Spleen (tissue), 13 donors: ENCODE measurements at places on chromosomes 5 and 9. TPM values are rescaled to one million over a fixed set of nuclear protein-coding genes. Genes with fewer than 3 reads are reported as not detected.

Gene PKN3
- total RNA-seq, result 5.6 TPM

Gene DDX4
- total RNA-seq, result not detected

Gene BNC2
- 2.8 TPM for total RNA-seq

DNA sequence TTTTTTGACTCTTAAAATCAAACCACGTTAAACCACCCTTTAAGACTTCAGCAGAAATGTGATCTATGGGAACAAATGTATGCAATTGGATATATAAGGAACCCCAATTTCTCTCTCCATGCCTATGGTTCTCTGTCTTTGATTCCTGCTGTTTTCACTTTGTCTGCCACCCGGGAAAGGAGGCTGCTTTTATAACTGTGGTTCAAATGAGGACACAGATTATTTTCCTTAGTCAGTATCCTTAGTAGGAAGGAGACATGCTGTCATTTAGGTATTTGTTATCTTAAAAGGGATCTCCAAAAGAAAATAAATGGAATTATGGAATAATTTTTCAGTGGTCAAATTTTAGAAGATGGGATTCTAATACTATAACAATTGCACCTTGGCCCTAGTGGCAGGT is 176.1 kb upstream of the NREP start:
- H3K27me3 ChIP-seq, result no peaks in the 10 kb centered on the region
- no peaks in the 10 kb centered on the region for H3K4me1 ChIP-seq
- no peak for DNase-seq
- no peak overlapping the region for H3K27ac ChIP-seq
- no peak overlapping the region for H3K4me3 ChIP-seq

DNA sequence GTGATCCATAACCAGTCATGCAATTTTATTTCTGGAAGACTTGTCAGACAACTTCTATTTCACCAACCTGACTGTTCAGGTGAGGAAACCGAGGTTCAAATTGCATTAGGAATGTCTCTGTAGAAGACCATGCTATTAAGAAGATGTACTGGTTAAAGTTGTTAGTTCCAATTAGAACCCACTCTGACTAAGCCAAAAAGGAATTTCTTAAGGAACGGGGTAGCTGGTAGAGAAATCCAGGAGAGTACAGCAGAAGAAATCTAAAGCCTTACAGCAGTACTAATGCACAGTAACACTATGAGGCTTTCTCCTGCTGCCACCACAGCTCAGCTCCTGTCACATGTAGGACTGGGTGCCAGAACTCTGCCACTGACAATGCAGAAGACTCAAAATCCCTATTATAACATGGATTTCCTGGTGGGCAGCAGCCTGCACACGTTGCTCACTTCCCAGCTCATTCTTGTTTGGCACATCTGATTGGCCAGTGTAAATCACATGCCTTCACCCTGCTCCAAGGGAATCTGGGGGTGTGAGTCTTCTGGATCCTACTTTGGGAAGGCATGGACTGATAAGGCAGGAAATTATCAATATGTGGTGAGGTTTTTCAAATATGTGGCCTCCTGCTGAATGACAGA is 37.1 kb downstream of the CAST start:
- DNase-seq, result no peak
- H3K4me3 ChIP-seq, result no peak overlapping the region
- peaks cover 39% of the 10 kb centered on the region for H3K4me1 ChIP-seq

GRCh38 chr5:10536931-10537579 is 26.8 kb upstream of the ANKRD33B start:
- H3K27me3 ChIP-seq, result peaks cover 12% of the 10 kb centered on the region
- H3K36me3 ChIP-seq, result no peaks in the 10 kb centered on the region
- H3K27ac ChIP-seq, result no peak overlapping the region
- no peak for DNase-seq
- H3K4me3 ChIP-seq, result peak overlapping the region; percentile 5

DNA sequence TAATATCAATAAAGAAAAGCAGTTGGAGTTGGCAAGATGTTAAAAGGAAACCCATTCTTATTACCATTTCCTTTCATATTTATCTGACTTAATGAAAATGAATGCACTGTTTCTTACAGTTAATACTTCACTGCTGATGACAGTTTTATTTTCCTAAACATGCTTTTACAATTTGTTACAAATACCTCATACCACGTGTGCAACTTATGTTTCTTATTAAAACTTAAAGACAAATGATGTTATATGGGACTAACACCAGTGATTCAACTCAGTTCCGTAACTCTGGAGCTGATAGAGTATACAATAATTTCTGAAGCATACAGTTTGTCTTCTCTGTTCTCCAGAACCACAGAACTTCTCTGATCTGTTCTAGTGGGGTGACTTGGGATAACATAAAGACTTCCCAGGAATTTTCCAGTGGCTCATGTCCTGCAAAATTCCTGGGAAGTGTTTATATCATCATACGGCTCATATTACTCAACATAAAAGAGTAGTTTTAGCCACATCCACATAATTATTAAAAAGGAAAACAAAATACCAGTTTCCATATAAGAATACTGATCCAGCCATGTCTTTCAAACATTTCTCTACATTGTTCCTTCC is 1259.0 kb upstream of the C9orf72 start:
- no peak overlapping the region for H3K4me3 ChIP-seq
- DNase-seq, result no peak
- no peaks in the 10 kb centered on the region for H3K27me3 ChIP-seq
- no peaks in the 10 kb centered on the region for H3K4me1 ChIP-seq

GRCh38 chr9:76866689-76867088 is 39.2 kb downstream of the PRUNE2 start:
- H3K27me3 ChIP-seq, result no peaks in the 10 kb centered on the region
- H3K4me3 ChIP-seq, result no peak overlapping the region
- no peaks in the 10 kb centered on the region for H3K4me1 ChIP-seq
- DNase-seq, result no peak

DNA sequence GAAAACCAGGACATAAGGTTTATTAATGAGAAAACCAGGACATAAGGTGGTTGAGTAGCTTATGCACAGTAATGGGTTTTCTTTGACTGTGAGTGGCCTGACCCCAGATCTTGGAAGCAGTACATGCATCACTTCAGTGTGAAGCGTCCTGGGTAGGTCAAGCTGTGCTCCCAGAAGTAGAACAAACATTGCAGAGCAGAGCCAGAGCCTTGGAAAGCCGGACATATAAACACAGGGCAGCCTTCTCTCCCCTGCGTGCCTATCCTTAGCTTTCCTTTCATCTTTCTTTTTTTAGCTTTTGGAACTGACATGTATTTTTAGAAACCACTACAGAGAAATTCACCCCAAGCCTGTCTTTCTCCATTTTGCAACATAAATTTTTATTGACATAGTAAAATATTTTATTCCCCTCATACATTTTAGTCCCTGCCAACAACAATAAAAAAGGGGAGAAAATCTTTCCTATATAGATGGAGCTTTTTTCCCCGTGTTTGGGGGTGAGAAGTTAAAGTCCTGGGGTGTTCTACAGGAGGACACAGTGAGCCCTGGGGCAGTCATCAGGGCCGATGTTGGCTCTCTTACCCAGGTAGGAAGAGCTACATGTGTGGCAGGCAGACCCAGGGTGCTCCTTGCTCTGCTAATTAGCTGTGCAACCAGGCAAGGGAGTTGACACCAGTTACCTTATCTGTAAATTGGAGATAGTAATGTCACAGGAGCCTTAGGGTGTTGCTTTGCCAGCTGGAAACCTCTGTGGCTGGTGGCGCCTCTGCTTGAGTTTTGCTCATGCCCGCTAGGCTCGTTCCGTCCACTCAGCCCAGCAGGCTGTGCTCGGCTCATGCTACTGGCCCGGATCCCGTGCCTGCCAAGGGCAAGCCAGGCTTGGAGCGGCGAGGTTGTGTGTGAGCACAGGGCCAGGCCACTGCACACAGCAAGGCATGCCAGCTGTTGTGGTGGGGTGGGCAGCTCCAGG is 389.6 kb downstream of the KDM4C start:
- H3K4me1 ChIP-seq, result peaks cover 23% of the 10 kb centered on the region
- DNase-seq, result peak; percentile 69
- no peaks in the 10 kb centered on the region for H3K27me3 ChIP-seq
- H3K36me3 ChIP-seq, result no peaks in the 10 kb centered on the region
- H3K4me3 ChIP-seq, result no peak overlapping the region

- no peak for DNase-seq
- peaks cover 93% of the 10 kb centered on the region for H3K4me1 ChIP-seq
- H3K4me3 ChIP-seq, result no peak overlapping the region
- H3K36me3 ChIP-seq, result peaks cover 24% of the 10 kb centered on the region
- peak overlapping the region; percentile 72 for H3K27ac ChIP-seq
- H3K27me3 ChIP-seq, result no peaks in the 10 kb centered on the region
Measured at GRCh38 chr5:169649486-169649885, 12.4 kb downstream of the DOCK2 start.

DNA sequence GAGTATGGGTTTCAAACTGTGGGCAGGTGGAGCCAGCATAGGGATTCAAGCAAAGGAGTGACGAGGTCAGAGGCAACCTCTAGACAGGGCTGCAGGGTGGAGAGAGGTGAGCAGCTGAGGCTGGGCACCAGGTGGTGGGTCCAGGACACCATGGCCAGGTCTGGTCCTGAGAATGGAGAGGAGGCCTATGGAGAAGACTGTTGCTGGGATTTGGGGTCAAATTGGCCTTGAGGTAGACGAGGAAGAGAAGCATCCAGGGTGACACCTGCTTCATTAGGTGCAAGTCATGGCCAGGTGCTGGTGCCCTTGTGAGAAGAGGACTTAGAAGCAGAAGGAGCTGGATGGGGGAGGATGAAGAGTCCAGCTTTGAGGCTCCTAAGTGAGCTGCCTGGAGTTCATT is 99.6 kb downstream of the NSG2 start:
- no peaks in the 10 kb centered on the region for H3K27me3 ChIP-seq
- H3K4me3 ChIP-seq, result no peak overlapping the region
- H3K4me1 ChIP-seq, result no peaks in the 10 kb centered on the region
- no peak overlapping the region for H3K27ac ChIP-seq
